ENCODE measurements at places on chromosomes 6 and 20.

DNA sequence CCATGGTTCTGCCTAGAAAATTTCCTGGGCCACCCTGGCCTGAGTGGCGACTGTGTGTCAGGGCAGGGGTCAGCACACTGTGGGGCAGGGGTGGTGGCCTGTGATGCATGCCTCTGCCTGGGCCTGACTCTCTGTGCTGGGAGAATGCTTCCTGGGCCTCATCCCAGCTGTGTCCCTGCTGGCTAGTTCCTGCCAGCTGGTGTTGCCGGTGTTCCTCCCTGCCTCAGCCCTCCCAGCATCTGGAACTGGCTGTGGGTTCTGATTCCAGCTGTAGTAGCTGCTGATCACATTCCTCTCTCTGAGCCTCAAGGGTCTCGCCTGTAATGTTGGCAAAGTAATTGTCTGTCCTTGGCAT, 101.5 kb downstream of the SYCP2 start:
- no peak for DNase-seq

- DNase-seq: no peak
Observed at GRCh38 chr20:13271977-13272975, 51.2 kb downstream of the ISM1 start.

- no peak for DNase-seq
Observed at GRCh38 chr20:12673352-12673751, 335.4 kb upstream of the SPTLC3 start.

DNA sequence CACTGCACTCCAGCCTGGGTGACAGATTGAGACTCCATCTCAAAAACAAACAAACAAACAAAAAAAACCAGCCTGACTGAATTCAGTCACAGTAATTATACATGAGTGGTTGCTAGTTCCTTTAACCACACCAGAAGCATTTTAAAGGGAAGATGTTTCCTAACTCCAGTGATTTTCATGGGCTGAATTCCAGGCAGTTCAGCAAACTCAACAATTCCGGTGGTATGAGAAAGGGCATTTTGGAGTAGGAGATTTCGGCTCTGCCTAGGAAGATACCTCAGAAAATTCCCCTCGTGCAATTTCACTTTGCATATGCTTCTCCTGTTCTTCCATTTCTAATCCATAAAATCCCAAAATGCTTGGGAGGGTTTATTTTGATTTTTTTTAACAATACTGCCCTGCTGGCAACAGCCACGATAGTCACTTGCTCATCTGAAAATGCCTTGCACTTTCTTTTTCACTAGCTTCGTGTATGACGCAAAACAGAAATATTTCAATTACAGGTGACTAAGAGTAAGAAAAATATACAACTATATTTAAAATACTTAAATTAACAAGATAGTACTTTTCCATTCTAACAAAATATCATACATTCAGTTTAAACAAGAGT, 48.3 kb upstream of the IPCEF1 start:
- DNase-seq: no peak

- DNase-seq: no peak
Observed at GRCh38 chr6:169915769-169916550, 164.5 kb downstream of the ERMARD start.

- DNase-seq: no peak
Observed at GRCh38 chr6:130788954-130789353, 38.3 kb upstream of the SMLR1 start.

- no peak for DNase-seq
Observed at GRCh38 chr6:166760288-166760687, 133.2 kb upstream of the RPS6KA2 start.

GRCh38 chr6:3831761-3832530, 17.2 kb upstream of the FAM50B start:
- no peak for DNase-seq

GRCh38 chr6:4809999-4810918, 34.1 kb downstream of the CDYL start:
- no peak for DNase-seq

DNA sequence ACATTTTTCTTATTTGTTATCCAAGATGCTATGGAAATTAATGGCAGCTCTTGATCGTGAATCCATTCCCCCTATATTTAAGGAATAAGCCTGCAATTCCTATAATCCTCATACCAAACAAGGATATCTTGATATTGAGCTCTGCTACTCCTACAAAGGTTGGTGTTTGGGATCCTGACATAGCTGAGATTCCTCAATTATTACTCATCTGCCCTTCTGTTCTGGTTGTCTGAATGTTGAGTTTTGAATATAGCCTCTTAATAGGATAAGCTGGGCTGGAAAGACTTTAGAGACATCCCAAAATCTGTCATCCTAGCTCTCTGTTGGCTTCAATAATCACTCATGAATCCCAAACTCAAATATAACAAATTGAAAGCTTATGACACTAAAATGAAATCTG, 49.9 kb downstream of the CLIC5 start:
- no peak for DNase-seq

- DNase-seq: no peak
Observed at GRCh38 chr6:131124336-131125071, 10.8 kb upstream of the AKAP7 start.

GRCh38 chr6:37822851-37823682, 3.5 kb downstream of the ZFAND3 start:
- no peak for DNase-seq

DNA sequence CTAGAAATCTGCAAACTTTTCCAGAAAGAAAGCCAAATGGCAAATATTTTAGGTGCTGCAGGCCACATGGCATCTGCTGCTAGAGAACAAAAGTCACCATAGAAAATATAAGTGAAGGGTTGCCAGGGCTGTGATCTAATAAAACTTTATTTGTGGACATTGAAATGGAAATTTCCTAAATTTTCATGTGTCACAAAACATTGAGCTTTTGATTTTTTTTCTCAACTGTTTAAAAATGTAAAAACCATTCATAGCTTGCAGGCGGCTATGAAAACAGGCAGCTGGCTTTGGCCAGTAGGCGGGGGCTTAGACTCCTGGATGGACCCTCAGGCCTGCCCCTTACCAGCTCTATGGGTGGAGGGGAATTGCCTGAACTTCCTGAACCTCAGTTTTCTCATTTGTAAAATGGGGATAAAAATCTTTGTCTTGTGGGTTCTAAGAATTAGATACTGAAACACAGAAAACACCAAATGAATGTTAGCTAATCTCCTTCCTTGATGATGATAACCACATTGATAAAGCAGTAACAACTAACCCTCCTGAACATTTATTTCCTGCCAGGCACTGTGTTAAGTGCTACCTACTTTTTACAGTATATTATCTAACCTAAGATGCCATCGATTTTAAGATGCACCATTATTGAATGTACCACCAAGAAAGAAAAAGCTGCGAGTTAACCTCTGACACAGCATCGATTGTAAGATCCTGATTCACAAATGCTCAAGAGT, 85.5 kb downstream of the SLC22A23 start:
- DNase-seq: no peak

DNA sequence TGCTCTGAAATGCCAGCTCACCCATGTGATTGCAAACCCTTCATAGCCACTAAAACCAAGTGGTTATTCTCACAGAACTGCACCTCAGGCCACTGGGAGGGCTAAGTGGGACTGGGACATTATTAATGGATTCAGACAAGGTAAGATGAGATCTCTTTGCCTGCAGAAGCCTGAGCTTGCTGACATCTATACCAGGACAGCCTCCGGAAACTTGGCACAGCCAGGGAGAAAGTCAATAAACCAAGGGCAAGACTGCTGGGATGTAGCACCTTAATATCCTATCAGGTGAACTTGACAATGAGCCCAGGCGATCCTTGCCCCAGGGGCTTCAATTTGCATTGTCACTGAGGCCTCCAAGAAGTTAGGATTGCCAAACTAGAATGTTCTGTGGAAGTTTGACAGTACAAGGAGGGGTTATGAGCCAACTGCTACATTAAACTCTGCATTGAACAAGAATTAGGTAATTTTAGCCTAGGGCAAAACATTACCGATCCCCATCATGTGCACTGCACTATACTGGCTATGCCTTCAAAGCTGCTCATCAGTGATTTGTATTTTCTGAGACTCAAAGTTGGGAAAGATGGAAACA, 60.1 kb upstream of the RALGAPA2 start:
- DNase-seq: no peak

DNA sequence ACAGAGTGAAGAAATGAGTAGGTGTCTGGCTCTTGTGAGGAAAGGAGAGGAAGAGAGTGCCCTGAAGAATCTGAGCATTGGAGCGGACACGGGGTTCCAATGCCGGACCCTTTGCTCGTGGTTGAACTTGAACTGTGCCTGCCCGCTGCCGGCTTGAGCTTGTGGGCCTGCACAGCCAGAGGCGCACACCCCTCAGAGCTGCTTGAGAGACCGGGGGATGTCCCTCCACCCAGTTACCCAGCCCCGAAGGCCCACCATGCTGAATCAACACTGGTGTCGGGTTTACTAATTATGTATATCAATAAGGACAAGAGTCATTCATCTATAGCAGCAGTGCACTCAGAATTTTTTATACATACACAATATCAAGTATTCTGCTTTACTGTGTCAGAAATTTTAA, 218.3 kb upstream of the CST7 start:
- no peak for DNase-seq

- DNase-seq: no peak
Observed at GRCh38 chr6:38271081-38271480, 368.6 kb downstream of the BTBD9 start.

DNA sequence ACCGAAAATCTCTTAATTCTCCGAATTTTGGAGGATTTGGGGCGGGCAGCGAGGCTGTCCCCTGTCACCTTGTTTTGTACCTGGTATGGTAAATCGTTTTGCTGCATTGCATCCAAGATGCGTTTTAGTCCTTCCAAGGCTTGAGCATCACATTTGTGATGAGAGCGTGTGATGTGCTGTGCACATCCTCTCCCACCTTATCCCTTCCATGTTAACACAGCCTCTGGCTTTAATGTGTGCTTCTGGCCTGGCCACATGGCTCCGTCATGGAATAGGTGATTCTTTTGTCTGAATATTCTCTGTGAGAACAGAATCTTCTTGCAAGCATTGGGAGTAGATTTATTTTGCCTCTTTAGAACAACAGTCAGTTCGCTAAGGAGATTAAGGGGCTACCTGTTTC, 763 bp downstream of the TMEM14A start:
- DNase-seq: no peak

DNA sequence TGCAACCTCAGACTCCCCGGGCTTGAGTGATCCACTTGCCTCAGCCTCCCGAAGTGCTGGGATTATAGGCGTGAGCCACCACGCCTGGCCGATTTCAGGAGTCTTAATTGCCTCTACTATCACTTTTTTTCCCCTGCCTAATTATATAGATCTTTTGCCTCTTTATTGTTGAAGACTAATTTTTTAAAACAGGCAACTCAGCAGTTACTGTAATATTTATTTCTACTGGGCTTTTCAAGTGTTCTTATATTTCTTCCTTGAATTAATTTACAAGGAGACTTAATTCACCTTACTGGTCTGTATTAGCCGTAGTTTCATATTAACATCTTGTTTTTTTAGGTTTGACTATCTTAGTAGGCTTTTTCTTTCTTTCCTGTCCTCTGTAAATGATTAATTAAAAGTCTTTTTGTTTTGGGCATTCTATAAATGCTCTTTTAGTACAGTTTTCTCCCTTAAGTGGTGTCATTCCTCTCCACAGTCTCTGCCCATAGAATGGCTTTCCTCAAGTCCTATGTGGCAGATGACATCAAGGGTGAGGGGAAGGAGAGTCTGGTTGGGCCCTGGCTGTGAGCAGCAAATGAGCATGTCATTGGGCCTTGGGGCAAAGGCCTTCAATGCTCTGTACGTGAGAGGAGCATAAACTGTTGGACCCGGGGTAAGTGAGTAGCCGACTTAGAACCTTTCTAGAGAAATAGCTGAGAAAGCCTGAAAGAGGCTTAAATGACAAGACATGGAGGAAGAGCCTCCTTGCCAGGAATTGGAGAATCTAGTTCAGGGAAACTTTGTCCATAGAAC, 36.0 kb downstream of the ANKS1A start:
- DNase-seq: no peak

DNA sequence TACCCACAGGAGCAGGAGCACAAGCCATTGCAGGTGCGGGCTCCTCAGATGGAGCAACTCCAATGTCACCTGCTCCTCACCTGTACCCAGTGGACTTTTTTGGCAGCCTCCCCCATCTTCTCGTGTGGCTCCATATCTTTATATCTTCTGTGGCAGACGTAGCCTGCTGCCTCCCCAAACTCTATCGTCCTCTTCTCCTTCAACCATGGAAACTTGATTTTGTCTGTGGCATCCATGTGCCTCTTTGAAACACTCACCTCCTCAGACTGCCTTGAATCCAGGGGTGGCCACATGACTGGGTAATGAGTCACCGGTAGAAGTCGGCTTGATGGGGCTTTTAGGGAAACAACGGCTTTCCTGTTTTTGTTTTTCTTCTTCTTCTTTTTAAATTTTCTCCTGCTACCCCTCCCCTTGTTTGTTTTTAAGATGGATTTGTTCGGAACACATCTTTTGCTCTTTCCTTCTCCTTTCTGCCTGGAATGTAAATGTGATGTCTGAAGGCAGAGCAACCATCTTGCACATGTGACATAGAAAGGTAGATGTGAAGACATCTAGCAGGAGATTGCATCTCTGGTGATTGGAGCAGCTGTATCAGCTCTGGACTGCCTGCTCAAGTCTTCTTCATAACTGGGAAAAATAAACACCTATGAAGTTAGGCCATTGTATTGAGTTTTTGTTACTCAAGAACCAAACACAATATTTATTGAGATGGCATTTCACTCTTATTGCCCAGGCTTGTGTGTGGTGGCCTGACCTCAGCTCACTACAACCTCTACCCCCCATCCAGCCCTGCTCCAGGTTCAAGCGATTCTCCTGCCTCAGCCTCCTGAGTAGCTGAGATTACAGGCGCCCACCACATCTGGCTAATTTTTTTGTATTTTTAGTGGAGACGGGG, 69.9 kb upstream of the DDR1 start:
- no peak for DNase-seq

GRCh38 chr6:166032366-166033200, 135.1 kb downstream of the TBXT start:
- DNase-seq: no peak

- no peak for DNase-seq
Observed at GRCh38 chr6:163984124-163984936, 569.8 kb downstream of the QKI start.

- DNase-seq: no peak
Observed at GRCh38 chr20:59405226-59406200, 105.1 kb downstream of the EDN3 start.

GRCh38 chr6:136969930-136970329, 47.8 kb downstream of the SLC35D3 start:
- no peak for DNase-seq

DNA sequence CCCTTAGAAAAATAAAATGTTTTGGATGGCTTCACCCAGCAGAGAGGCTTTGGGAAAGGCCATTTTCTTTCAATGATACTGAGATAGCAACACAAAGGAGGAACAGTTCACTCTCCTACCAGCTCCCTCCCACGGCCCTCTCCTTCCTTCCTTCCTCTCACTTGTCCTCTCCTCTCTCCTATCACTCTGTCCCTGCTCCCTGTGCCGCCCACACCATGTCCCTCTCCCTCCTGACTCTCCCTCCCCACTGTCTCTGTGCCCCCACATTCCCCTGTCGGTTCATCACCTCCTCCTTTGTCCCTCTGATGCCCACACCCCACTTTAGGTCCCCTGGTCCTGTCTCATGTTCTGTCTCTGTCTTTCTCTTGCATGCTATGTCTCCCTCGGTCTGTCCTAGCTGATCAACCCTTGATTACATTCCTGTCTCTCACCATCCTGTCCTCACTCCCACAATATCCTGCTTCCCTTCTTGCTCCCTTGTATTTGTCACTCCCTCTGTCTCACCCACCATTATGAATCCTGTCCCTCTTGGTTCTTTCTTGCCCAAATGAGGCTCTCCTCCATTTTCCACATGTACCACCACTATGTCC, 30.1 kb downstream of the ELMO2 start:
- DNase-seq: no peak

GRCh38 chr6:3861424-3861823, 12.3 kb downstream of the FAM50B start:
- no peak for DNase-seq

GRCh38 chr20:58651559-58651945, 469 bp downstream of the STX16 start:
- peak; percentile 30 for DNase-seq

Measured in NCI-H1092 (cell line).